Frontal cortex (tissue), 4 donors: ENCODE measurements at places on chromosomes 1 and 21. TPM values are rescaled to one million over a fixed set of nuclear protein-coding genes. Genes with fewer than 3 reads are reported as not detected.

The TSPAN2 gene
- total RNA-seq = 31.8 TPM

The SPATA45 gene
- total RNA-seq = 2.0 TPM

The TCP10L gene
- 2.0 TPM for total RNA-seq

The ESRRG gene
- 8.6 TPM for total RNA-seq

The ARTN gene
- total RNA-seq = under 0.01 TPM

The IER5 gene
- 22.0 TPM for total RNA-seq

The AMPD1 gene
- total RNA-seq = not detected

The RBM11 gene
- total RNA-seq = 10.2 TPM

The FCRL1 gene
- total RNA-seq = not detected

The S100A7A gene
- not detected for total RNA-seq

The EDN2 gene
- not detected for total RNA-seq
